Ureter (tissue), 1 donor: ENCODE measurements at places on chromosomes 3 and 15.

DNA sequence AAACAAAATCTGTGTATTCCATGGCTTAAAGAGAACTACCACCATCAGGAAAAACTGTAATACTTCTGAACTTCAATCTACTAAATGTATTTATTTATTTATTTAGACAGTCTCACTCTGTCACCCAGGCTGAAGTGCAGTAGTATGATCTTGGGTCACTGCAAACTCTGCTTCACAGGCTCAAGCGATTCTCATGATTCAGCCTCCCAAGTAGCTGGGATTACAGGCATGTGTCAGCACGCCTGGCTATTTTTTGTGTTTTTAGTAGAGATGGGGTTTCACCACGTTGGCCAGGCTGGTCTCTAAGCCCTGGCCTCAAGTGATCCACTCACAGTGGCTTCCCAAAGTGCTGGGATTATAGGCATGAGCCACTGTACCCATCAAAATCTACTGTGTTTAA lies 202.3 kb upstream of the POU1F1 start:
- DNase-seq, result no peak

DNA sequence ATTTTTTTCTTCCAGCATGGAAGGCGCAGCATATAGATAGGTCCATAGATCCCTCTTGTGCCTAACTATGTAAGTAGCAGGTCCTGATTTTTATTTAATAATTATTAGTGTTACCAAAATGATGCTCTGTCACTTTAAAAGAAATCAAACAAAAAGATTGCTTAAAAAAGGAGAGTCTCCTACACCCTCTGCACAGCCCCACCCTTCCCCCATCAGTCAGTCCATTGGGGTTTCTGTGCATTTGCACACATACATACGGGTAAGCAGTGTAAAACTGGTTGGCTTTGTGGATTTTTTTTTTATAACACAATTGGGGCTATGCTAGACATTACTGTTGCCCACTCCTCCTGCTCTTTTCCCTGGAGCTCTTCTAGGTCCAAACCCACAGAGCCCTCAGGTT lies 7.0 kb upstream of the RPP14 start:
- no peak for DNase-seq

DNA sequence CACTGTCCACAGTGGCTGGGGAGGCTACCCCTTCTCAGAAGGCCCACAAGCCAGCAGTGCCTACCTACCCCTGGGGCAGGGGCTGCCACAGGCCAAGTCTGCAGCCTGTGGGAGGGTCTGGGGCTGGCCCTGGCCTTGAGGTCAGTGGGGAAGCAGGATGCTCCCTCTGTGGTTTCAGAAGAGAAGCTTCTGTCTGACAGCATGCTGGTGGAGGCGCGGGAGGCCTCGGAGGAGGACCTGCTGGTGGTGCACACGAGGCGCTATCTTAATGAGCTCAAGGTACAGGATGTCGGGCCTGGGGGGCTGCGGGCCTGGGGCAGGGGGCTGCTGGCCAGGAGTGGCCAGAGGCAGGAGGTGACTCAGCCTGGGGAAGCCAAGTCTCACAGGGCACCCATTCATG lies 3.2 kb downstream of the HDAC11 start:
- no peak for DNase-seq

DNA sequence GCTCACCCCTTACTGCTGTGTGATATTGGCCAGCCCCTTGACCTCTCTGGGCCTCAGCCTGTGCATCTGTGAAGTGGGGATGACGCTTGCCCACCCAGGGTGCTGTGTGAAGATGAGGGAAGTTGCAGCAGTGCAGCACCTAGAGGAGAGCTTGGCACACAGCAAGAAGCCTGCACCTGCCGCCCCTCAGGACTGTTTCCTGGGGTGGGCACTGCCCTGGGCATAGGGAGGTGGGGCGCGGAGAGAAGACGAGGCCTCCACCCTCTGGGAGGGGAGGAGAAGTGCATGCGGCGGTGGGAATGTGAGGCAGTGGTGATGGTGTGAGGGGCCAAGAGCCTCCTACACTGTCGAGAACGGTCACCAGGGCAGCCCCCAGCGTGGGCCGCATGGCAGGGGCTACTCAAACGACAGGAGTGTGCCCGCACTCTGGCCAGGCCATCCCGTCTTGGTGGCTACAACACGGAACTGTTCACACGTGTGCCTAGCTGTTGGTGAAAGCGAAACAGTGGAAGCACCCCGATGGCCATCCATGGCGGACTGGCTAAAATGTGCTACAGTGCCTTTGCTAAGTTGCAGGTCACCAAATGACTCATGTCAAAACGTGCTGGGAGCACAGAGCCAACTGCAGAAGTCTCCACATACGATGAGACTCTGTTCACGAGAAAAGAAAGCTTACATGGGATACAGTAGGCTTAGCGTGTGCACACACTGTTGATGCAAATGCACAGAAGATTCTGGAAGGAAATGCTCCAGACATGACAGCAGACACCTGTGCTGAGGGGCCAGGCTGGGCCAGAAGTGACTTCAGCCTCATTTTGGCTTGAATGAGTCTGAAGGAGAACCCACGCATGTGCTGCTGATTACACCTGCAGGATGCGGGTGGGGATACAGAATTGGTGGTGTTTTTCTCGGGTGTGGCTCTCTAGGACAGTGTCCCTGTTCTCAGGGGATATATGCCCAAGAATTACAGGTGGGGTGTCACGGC lies 40.4 kb upstream of the IQSEC1 start:
- DNase-seq, result no peak
